ENCODE measurements at places on chromosomes 5 and 9. TPM values are rescaled to one million over a fixed set of nuclear protein-coding genes. Genes with fewer than 3 reads are reported as not detected.

Gene WNK2
- 12.8 TPM for total RNA-seq

Gene FAM200C
- total RNA-seq = 2.8 TPM

DNA sequence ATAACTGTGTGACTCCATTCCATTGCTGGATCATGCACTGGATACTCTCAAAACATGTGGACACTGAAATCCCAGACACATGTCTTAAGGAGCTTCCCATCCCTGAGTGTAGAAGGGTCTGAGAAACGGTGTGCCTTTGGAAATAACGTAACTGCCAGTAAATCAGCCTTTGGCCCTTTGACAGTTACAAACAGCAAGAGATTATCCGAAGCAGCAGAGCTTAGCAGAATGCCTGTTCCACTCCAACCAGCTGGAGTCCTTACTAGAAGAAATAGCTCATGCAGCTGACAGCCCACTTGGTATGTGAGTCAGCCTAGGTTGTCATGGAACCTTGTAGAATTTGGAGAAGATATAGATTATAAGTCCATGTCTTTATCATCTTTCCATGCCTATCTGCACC lies 7.0 kb downstream of the TMEM252 start:
- no peak for DNase-seq

- DNase-seq = no peak
Measured at GRCh38 chr5:124677374-124678351, 68.8 kb downstream of the ZNF608 start.

GRCh38 chr9:86287013-86287412 lies 4.7 kb upstream of the ISCA1 start:
- peak; percentile 8 for DNase-seq

DNA sequence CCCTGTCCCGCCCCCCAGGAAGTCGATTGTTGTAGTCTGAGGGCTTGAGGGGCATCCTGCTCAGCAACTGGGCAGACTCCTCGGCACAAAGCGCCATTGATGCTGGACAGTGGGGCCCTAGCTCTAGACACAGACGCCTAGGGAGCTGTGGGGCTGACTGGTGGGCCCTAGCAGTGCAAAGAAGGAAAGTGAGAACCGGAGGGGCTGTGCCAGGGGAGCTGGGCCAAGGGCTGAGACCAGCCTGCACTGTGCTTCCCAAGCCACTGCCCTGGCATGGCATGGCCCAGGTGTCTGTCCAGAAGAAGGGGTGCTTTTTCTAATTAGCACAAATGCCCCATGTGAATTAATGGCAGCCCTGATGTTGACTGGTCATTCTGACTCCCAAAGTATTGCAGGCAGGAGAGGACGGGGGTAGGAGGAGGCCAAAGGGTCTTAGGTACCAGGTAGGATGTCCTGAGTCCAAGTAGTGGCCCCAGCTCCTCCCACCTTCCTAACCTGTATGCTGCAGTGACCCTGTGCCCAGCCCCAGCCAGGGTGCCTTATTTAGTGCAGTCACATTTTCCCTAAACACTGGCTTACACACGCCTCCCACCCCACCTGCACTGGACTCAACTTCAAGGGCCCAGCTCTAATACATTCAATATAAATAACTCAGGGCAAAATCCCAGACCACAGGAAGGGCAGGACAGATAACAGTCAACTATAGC lies 15.9 kb downstream of the TCF7 start:
- no peak for DNase-seq

- DNase-seq = no peak
Measured at GRCh38 chr5:44233691-44234090, 155.5 kb downstream of the FGF10 start.

GRCh38 chr5:9505225-9505624 lies 40.6 kb downstream of the SEMA5A start:
- DNase-seq = no peak

All from mammary epithelial cell (primary cell).